Neuronal stem cell (in vitro differentiated cells): ENCODE measurements at places on chromosomes 7 and 10.

- DNase-seq: no peak
These were observed 346.6 kb upstream of the MGMT start for GRCh38 chr10:129120441-129120840.

- DNase-seq: no peak
These were observed 117.8 kb upstream of the AKR1E2 start for GRCh38 chr10:4708123-4708759.

- DNase-seq: no peak
These were observed 57.0 kb downstream of the KLRG2 start for GRCh38 chr7:139426258-139427028.

- no peak for DNase-seq
These were observed 101.2 kb upstream of the RPA3 start for GRCh38 chr7:7819442-7820247.

GRCh38 chr7:11458736-11459483 is 373.1 kb downstream of the THSD7A start:
- no peak for DNase-seq

GRCh38 chr7:68925241-68925640 is 673.0 kb upstream of the AUTS2 start:
- DNase-seq: no peak

- DNase-seq: no peak
These were observed 161.6 kb downstream of the PFKFB3 start for GRCh38 chr10:6364283-6364682.

- peak; percentile 56 for DNase-seq
These were observed at the start of gene ADRB1 for GRCh38 chr10:114043532-114044246. TSS of gene ADRB1 (plus strand) at chr10:114043866. CDS start at chr10:114044133, 267 bp downstream.

DNA sequence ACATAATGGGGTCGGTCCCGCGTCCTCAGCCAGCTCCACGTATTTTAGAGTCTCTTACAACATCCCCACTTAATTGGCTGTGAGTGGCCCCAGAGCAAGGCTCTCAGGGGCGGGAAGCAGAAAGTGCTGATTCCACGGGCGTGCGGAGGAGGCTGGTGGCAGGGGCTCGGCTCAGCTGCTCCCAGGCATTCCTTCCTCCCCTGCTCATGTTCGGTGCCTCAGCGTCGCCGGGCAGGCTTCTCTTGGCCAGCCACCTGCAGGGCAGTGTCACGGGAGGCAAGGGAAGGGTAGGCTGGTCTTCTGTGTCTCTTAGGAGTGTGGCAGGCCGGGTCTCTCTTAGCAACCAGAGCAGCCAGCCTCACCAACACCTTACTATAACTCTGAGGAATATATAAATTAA is 33.8 kb downstream of the IL15RA start:
- DNase-seq: no peak

- no peak for DNase-seq
These were observed 115.7 kb downstream of the MAD1L1 start for GRCh38 chr7:2116989-2117591.
